ENCODE measurements at places on chromosomes 1 and 21. TPM values are rescaled to one million over a fixed set of nuclear protein-coding genes. Genes with fewer than 3 reads are reported as not detected.

DNA sequence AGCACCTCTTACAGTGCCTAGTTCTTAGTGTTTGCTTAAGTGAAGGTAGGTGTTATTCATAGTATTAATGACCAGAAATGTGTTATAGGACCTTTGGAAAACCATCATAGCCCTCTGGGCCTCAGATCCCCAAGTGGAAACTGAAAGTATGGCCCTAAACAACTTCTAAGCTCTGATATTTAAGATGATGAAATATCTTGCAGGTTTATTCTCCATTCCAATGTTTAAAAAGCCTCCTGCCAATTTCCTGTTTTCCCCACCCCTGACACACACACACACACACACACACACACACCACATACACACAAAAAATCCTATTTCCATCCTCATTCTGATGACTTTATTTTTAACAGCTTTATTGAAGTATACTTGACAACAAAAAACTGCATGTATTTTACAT lies 108.2 kb downstream of the DIRAS3 start:
- no peak for ATAC-seq

GRCh38 chr21:44298301-44298700 lies 1.6 kb upstream of the PFKL start:
- no peak for ATAC-seq

- ATAC-seq, result no peak
Measured at GRCh38 chr1:169144941-169145626, 38.6 kb downstream of the ATP1B1 start.

DNA sequence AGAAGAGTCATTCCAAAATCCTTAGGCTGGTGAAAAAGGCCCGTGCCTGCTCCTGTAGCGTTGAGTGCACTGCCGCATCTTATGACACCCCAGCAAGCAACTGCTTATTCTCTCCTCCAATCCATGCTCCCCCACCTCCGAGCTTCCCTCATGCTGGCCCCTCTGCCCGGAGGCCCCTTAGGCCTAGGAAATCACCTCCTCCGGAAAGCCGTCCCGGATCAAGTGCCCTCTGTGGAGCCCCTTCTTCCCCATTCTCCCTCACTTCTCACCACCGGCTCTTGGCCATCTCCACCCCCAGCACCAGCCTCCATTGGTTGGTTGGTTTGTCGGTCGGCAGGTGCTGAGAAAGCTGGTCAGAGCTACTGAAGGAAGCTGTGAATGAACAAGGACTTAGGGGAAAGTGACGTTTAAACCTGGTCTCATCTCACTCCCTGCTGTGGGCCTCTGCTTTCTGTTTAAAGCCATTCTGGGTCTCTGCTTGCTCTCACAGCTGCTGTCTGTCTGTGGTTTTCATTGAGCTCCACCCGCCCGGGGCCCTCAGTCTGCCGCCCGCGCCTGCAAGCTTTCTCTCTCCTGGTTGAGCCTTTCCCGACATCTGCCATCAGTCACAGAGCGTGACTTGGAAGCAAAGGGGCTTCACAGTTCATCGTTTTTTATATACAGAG lies 122.2 kb downstream of the KCNN3 start:
- no peak for ATAC-seq

DNA sequence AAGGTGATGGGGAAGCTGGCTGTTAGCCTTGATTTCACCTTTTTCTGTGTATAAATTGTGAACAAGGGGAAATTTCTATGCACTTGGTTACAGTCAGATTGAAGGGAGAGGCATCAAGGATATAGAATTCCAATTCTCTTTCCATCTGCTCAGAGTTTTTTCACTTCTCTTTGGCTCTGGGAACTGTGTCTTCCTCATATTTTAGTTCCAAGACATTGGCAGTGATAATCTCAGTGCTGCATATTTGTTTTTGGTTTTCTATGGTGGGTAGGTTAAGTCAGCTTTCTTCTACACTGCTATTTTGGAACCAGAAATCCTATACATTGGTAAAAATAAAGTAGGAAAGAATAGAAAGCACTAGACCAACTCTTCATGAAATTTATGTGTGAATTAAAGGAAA lies 569.6 kb upstream of the CXADR start:
- ATAC-seq, result no peak

DNA sequence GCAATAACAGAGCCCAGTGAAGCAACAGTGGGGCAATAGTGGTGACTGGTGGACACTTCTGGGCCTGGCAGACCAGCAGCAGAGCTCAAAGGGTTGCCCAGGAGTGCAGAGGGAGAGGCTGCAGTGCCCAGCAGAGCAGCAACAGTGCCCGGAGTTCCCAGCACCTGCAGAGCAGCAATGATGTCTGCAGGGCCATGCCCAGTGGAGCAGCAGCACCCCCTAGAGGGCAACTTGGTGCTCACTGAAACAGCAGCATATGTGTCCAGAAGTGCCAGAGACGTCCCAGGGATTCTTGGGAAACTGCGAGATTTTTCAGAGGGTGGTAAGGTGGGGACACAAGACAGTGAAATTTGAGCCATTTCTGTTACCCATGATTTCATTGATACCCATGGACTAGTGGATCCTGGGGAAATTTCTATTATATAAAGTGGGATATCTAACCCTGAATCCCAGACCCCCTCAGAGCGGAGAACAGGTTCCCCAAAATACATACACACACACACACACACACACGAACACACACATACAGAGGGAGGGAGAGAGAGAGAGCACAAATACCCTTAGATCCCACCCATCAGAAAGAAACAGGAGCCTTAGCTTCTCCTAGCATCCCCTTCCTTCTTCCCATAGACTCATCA lies 156.9 kb upstream of the GJB5 start:
- peak; percentile 94 for ATAC-seq

DNA sequence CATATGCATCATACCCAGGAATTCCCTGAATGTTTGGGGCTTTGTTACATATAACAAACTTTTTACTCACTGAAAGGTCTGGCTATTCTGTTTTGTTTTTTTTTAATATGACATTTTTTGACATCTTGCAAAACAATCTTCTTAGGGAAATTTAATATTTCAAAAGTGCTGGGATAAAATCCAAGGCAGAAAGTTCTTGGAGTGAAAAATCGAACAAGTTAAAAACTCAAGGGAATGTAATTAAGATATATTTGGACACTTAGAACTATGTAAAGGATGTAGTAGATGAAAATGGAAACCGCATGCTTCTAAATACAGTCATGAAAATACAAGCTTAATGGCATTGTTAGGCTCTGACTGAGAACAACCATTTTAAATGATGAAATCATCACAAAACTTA lies 8.6 kb downstream of the CHODL start:
- no peak for ATAC-seq

GRCh38 chr1:75131565-75132241 lies 2.5 kb upstream of the LHX8 start:
- no peak for ATAC-seq

GRCh38 chr1:71521655-71522264 lies 440.9 kb upstream of the ZRANB2 start:
- no peak for ATAC-seq

- ATAC-seq, result peak; percentile 30
Measured at GRCh38 chr1:45012639-45013278, 705 bp downstream of the UROD start.

ATP1A2 gene
- 0.80 TPM for total RNA-seq

CFHR4 gene
- not detected for total RNA-seq

GRCh38 chr1:82399093-82399492 lies 598.4 kb downstream of the ADGRL2 start:
- ATAC-seq, result no peak

WNT3A gene
- total RNA-seq, result 0.44 TPM

GRCh38 chr1:160432371-160432786 lies 32.0 kb downstream of the VANGL2 start:
- ATAC-seq, result no peak

RUNX1 gene
- 18.3 TPM for total RNA-seq

DNA sequence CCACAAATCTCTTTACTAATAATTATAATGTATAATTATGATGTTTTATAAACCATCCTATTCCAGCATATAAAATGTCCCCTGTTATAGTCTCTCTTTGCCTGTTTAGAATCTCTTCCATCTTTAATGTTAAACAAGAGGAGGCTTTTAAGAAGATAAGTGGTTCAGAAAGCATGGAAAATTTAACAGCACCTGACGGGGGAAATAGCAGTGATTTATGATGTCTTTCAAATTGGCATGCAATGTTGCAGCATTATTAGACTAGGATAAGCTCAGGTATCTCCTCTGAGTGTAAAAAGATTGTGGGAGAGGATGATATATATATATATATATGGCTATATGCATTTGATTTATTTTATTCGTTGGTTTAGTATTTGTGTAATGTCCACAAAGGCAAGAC lies 24.4 kb downstream of the GIPC2 start:
- no peak for ATAC-seq

GRCh38 chr1:95532335-95532734 lies 298.3 kb downstream of the RWDD3 start:
- no peak for ATAC-seq

LEFTY1 gene
- total RNA-seq, result not detected

GRCh38 chr1:156664767-156665411 lies 12.3 kb downstream of the NES start:
- no peak for ATAC-seq

PTP4A2 gene
- total RNA-seq, result 100 TPM

Data from esophagus mucosa (tissue), 1 donor.